KBM-7 (cell line): ENCODE measurements at places on chromosomes 1 and 21.
A peak's percentile ranks its signal among the peaks of the same experiment; 100 is the strongest.

DNA sequence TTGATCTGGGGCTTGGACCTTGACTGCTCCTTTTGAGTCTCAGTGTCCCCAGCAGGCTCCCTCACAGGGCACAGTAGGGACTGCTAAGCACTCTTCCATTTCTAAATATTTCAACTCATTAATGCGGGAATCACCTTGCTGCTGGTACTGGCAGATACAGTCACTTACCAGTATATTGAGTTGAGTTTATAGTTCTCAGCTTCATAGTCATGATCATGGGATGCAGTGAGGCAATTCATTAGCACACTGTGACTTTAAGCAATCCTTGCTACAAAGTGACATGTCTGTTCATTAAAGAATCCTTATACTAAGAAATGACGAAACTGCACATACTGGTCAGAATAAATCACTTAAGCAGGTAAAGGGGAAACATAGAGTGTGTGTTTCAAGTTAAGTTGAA is 240.8 kb downstream of the SPATA17 start:
- DNase-seq: no peak

DNA sequence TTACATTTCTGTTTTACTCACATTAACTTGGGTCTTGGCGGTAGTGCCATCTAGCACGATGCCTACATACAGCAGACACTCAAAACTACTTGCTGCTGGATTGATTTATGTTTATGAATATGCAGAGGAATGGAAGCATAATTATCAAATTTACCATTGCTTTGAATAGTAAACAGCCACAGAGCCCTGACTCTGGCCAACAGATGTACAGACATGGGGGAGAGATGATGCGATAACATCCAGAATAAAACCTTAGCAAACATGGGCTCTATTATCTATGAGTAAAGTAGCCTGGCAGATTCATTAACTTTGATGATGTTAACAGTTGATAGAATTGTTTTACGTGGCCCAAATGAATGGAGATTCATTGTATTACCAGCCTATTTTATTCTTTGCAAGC is 42.8 kb downstream of the PTGFR start:
- no peak for DNase-seq

GRCh38 chr21:33677450-33677849 is 35.1 kb downstream of the ITSN1 start:
- DNase-seq: no peak

GRCh38 chr1:36532810-36533401 is 50.2 kb upstream of the CSF3R start:
- no peak for DNase-seq

DNA sequence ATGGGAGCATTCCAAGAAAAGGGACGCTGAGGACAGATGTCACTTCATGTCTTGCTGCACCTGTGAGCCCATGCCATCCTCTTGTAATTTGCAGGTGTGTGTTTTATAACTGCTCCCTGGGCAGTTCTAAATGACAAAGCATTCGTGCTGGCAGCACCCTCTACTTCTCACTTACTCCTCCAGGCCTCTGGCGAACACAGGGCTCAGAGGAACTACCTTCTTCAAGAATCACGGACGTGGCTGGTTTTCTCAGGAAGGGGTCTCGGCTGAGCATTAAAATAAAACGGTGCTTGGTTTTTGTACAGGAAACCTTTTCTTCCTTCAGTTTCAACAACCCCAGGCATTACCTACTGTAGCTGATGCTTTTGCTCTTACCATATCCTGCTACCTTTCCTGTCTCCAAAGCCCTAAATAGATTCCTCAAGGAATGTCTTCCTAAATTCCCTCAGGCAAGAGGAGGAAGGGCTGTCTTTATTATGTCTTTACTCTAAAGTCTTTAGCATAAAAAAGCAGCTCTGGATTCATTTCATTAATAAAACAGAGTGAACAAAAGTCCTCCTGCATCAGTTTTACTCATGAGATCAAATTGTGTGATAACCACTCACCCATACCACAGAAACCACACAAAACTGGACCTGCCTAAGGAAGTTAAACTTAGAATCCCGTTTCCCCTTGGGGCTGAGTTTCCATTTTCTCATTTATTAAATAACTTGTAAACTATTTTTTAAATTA is 79.0 kb upstream of the MAP10 start:
- no peak for DNase-seq

- peak; percentile 82 for DNase-seq
Observed at GRCh38 chr1:37901191-37901892, 42.0 kb upstream of the MTF1 start.

- DNase-seq: no peak
Observed at GRCh38 chr1:197336571-197336970, 68.5 kb downstream of the CRB1 start.

GRCh38 chr1:230263568-230264195 is 162.4 kb downstream of the PGBD5 start:
- DNase-seq: no peak

GRCh38 chr1:107617456-107617855 is 347.5 kb downstream of the VAV3 start:
- DNase-seq: no peak

DNA sequence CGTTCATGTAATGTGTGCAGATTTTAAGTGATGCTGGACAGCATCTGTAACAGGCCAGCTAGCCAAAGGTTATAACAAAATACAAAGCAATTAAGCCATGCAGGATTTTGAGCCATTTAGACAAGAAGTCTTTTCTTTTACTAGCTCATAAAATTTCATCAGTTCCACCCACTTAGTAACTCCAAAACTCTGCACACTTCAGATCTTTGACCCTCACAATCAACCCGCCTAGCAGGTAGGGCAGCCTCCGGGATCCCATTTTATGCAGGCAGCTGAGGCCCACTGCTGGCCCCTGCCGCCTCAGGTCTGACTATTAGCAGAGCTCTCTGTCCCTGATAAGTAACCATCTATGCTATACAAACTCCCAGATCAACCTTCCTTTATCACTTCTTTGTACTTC is 9.2 kb downstream of the LBR start:
- DNase-seq: no peak
